Substantia nigra (tissue), 51 donors: ENCODE measurements at places on chromosomes 3 and 15.

DNA sequence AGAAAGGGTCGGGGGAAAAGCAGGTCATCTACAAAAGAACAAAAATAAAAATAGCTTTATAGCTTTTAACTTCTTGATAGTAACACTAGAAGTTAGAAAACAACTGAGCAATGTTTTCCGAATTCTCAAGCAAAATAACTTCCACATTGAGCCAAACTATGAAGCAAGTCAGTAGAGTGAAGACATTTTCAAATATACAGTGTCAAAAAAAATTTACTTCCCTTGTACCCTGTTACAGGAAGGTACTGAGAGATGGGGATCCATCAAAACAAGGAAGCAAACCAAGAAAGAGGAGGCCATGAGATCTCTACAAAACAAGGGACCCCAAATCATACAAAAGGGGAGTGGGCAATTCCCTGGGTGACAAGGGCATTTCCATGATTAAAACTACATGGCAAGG, 26.6 kb upstream of the STIMATE start:
- DNase-seq = no peak

DNA sequence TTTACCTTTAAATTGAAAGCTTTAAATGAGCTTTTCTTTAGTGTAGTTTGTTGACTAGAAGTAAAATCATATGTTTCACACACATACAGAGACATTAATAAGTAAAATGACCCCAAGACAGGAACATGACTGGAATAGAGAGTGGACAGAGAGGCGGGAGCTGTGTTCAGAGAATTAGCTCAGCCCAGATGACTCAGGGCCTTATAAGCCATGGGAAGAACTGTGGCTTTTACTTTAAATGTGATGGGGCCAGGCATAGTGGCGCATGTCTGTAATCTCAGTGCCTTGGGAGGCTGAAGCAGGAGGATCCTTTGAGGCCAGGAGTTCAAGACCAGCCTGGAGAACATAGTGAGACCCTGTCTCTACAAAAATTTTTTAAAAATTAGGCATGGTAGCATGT, 26.7 kb downstream of the SACM1L start:
- no peak for DNase-seq

GRCh38 chr3:56985460-56985859, 75.0 kb upstream of the SPATA12 start:
- no peak for DNase-seq

- peak; percentile 49 for DNase-seq
Observed at GRCh38 chr3:196431181-196432136, 768 bp downstream of the UBXN7 start.

- no peak for DNase-seq
Observed at GRCh38 chr3:49217688-49218470, 46.5 kb downstream of the KLHDC8B start.

DNA sequence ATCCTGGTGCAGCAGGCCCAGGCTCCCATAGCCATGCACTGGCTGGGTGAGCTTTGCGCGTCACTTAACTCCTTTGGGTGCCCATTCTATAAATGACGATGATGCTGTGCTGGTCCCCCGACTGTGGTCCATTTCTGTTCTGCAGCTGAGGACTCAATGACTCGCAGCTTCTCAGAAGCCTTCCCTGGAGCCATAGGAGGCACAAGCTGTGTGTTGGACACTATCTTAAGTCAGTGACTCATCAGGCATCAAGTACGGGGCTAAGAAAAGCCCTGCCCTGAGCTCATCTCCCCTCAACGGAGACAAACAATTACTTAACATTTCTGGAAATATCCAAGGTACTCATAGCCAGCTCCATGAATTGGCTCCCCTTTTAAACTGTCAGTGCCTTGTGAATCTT, 13.8 kb upstream of the MUSTN1 start:
- no peak for DNase-seq

GRCh38 chr3:178513546-178514380, 22.5 kb upstream of the KCNMB2 start:
- no peak for DNase-seq

DNA sequence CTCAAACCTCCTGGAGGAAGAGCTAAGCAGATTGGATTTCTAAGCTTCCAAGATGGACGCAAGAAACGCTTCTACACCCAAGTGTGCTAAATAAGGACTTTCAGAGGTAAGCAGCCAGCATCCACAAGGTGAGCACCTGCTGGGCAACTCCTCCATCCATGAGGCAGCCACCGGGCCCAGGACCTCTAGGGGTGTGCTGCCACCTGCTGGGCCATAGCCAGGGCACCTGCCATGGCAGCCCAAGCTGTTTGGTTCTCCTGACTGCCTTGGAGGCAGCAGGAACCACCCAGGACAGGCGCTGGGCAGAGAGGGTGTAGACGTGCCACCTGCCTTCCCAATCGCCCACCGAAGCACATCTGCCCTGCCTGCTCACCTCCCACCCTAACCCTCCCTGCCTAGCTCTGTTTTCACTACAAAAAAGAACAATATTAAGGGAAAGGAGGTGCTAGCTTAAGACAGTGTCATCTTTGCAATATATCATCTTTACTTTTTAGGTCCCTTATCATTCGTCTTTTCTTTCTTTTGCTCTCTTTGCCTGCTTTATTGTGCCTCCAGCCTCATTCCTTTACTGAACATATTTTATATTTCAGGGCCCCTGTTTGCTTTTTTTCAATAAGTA, 12.9 kb downstream of the C15orf62 start:
- no peak for DNase-seq

- DNase-seq = no peak
Observed at GRCh38 chr3:143584474-143584873, 263.8 kb downstream of the SLC9A9 start.

GRCh38 chr3:156685198-156685597, 10.8 kb downstream of the TIPARP start:
- DNase-seq = no peak

- peak; percentile 45 for DNase-seq
Observed at GRCh38 chr3:155382396-155383042, 89.0 kb upstream of the STRIT1 start.

GRCh38 chr3:4425055-4425454, 42.0 kb downstream of the SUMF1 start:
- no peak for DNase-seq

DNA sequence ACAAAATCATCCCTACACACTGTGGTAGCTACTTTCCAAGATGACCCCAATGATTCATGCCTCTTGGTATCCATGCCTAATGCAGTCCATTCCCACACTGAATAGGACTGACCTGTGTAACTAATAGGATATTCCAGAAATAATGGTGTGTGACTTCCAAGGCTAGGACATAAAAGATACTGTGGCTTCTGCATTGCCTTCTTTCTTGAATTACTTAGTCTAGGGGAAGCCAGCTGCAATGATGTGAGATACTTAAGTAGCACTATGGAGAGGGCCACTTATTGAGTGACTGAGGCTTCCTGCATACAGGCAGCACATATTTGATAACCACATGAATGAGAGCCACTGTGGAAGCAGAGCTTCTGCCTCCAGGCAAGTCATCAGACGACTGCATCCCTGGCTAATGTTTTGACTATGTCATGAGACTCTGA, 50.1 kb downstream of the NR1I2 start:
- no peak for DNase-seq

GRCh38 chr15:70856884-70857561, 3.1 kb upstream of the LARP6 start:
- peak; percentile 30 for DNase-seq

- DNase-seq = no peak
Observed at GRCh38 chr3:112635674-112636073, 5.3 kb downstream of the CCDC80 start.

DNA sequence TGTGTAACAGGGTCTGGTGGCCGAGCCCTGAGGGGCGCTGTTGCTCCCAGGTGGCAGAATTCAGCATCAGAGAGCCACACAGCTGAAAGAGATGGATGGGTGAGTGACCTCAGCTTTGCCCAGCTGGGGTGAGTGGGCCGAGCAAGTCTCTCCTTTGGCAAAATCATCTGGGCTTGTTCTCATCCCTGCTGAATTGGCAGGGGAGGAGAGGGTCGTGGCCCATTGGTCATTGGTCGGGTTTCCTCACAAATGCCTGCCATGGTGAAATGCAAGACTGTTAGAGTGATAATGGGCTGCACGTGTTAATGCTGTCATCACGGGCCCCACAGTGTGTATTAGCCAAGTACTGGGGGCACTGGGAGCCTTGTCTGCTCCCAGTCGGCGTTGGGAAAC, 15.9 kb downstream of the ABHD2 start:
- DNase-seq = no peak

DNA sequence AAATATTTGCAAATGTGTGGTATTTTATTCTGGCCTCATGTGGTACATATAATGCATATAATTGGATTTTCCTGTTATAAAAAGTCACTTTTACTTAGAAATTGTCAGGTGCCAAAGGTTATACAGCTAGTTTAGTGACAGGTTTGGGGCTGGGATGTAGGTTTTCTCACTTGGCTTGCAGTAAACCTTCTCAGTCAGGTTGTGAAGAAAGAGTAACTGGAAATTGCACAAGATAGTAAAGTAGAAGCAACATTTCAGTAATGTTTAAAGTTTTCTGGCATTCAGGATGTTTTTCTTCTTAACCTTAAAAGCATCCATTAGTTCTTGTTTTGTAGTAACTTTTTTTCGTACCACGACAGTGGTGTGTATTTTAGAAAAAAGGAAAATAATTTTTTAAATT, 53.9 kb downstream of the MEF2A start:
- DNase-seq = no peak
